ENCODE measurements at places on chromosomes 7 and 10.

GRCh38 chr7:6500691-6501090, 50.6 kb downstream of the GRID2IP start:
- DNase-seq = no peak

- DNase-seq = no peak
Measured at GRCh38 chr7:44415510-44415909, 74.9 kb downstream of the NUDCD3 start.

GRCh38 chr7:70669854-70670253, 462.1 kb upstream of the GALNT17 start:
- DNase-seq = no peak

GRCh38 chr10:34911661-34912205, 96.6 kb upstream of the PARD3 start:
- DNase-seq = no peak

- DNase-seq = peak; percentile 55
Measured at GRCh38 chr10:60611291-60611747, 167.0 kb upstream of the CDK1 start.

GRCh38 chr7:12719981-12720865, 32.8 kb downstream of the ARL4A start:
- DNase-seq = peak; percentile 53

GRCh38 chr10:22476601-22477321, 131.5 kb downstream of the SPAG6 start:
- peak; percentile 29 for DNase-seq

GRCh38 chr7:46489106-46489505, 568.0 kb upstream of the IGFBP3 start:
- no peak for DNase-seq

- DNase-seq = no peak
Measured at GRCh38 chr7:82396343-82396742, 47.2 kb downstream of the CACNA2D1 start.

DNA sequence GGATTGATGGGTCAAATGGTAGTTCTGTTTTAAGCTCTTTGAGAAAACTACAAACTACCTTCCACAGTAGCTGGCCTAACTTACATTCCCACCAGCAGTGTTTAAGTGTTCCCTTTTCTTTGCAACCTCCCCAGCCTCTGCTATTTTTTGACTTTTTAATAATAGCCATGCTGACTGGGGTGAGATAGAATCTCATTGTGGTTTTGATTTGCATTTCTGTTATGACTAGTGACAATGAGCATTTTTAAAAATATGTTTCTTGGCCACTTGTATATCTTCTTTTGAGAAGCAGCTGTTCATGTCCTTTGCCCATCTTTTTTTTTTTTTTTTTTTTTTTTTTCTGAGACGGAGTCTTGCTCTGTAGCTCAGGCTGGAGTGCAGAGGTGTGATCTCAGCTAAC, 155.2 kb upstream of the BMPER start:
- no peak for DNase-seq

GRCh38 chr7:96212474-96212873, 109.4 kb downstream of the SLC25A13 start:
- no peak for DNase-seq

GRCh38 chr7:4764402-4765007, 10.9 kb upstream of the AP5Z1 start:
- DNase-seq = no peak

DNA sequence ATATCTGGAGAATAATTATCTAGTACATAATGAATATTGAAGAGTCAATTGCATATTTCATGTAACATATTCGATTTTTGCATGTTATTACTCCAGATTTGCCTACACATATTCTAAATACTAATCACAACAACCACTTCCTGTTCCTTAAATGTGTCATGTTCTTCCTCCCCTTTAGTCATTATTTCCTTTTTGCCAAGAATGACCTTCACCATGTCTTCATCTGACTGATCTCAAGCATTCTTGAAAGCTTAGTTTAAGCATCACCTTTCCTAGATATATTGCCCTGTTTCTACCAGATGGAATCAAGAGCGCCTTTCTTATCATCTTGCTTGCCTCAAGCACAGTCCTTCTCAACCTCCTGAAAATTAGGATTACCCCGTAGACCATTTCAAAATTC, 23.5 kb upstream of the MEOX2 start:
- DNase-seq = peak; percentile 26

GRCh38 chr7:132252793-132253100, 323.5 kb downstream of the PLXNA4 start:
- no peak for DNase-seq

GRCh38 chr10:61140765-61141392, 196.9 kb upstream of the RHOBTB1 start:
- peak; percentile 40 for DNase-seq

GRCh38 chr10:87750001-87750671, 67.9 kb downstream of the ATAD1 start:
- no peak for DNase-seq

DNA sequence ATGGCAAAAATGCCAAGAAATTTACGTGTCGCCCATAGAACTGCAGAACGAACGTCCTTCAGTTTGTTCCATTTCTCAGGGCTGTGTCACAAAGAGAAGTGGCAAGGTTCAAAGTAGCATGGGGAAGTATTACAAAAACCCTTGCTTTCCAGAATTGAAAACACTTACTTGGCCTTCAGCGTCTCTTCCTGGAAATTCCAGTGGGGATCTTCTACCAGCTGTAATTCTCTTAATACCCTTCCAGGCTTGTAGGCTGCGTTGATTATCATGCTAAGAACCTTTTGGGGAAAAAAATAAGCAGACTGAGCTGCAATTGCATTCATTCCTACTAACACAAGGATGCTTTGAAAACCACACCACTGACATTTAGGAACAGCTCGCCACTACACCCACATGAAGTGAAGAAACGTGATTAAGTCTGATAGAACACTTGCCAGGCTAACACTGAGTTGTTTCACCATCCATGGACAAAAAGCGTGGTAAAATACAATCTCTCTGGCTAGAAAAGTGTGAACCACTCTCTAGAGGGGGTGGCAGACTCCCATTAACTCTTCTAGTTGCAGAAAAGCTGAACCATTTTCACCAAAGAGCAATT, 222.3 kb downstream of the SFMBT2 start:
- DNase-seq = peak; percentile 69

DNA sequence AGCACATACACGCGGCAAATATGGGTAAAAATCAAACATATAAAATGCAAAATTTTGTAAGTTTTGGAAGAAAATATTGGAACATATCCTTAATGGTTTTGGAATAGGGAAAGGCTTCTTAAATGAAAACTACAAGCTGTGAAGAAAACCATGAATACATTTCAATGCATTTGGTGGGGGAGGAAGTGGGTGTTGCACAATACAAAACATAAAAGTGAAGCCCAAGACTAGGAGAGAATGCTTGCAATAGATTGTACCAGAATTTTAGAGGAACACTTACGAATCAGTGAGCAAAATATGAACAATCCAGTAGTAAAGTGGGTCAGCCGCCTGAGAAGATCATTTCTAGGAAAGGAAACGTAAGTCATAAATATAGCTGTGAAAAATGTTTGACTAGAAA, 322.6 kb upstream of the MKI67 start:
- DNase-seq = no peak

DNA sequence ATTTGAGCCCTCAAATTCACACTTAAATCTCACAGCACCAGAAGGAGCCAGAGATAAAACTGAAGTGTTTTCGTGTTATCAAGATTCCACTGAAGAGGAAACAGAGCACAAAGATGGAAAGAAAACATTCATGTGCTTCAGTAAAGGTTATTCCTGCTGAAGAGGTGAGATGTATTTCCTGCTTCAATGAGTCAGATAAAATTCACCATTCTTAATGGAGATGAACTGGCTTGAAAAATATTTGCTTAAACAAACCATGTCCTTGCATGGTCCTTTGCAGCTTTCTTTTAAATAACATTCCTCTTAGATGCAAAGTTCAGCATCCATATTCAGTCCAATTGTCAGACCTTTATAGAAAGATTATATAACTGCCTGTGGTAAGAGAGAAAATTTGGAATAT, 294.2 kb downstream of the IPMK start:
- DNase-seq = no peak

- DNase-seq = no peak
Measured at GRCh38 chr7:157668221-157668883, 331.5 kb downstream of the DNAJB6 start.

GRCh38 chr7:46229409-46229808, 308.3 kb upstream of the IGFBP3 start:
- no peak for DNase-seq

- DNase-seq = no peak
Measured at GRCh38 chr7:90958647-90959046, 305.6 kb upstream of the FZD1 start.

- DNase-seq = no peak
Measured at GRCh38 chr10:102824664-102825063, 12.5 kb downstream of the CYP17A1 start.

- no peak for DNase-seq
Measured at GRCh38 chr10:119670717-119671116, 19.5 kb downstream of the BAG3 start.

GRCh38 chr7:880450-880849, 4.1 kb downstream of the GET4 start:
- no peak for DNase-seq

DNA sequence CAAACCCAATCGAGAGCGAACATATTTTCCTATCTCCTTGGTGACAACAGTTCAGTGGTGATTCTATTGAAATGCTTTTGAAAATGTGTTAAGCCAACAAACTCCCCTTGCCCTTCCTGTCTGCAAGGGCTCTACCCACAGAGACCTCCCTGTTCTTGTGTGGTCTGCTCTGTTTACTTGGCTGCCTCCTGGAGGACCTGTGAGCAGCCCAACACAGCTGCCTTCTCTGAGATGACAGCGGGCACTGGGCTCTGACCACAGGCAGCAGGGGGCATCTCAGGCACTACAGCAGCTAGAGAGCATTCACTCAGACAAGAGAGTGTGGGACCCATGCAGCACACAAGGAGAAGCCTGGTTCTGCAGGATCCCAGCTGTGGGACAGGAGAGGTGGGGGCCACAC, 416.4 kb downstream of the TCERG1L start:
- no peak for DNase-seq

- DNase-seq = peak; percentile 51
Measured at GRCh38 chr7:135843214-135843613, 94.6 kb upstream of the FAM180A start.

DNA sequence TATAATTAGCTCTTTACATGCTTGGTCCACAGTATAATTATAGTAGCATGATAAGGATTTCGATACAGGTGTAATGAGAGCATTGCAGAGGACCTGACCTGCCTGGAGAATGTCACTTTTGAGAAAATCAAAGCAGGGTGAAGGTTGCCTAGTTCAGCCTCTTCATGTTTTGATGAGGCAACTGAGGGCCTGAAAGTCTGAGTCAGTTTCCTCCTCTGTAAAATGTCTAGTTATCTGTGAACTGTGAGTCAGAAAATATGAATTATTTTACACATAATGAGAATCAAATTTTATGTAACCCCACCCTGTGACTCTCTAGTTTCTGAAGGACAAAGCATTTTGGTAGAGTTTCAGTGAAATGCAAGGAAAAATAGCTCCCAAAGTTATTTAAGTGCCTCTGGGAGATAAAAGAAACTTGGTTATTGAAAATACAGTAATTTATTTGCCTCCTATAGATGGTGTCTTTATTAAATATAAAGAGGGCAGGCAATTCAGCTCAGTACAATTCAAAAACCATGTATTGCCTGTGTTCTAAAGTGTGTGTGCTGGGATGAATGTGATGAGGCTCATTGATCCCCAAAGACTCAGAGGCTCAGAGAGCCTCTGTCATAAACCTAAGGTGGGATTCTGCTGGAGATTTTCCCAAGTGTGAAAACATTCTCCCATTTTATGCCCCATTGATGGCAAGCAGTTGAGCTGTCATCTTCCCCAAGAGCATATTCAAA, 37.3 kb upstream of the SAMD9L start:
- DNase-seq = peak; percentile 5

GRCh38 chr10:29411666-29412315, 122.9 kb downstream of the LYZL1 start:
- no peak for DNase-seq

- DNase-seq = no peak
Measured at GRCh38 chr7:20459419-20459818, 128.7 kb downstream of the ITGB8 start.

- no peak for DNase-seq
Measured at GRCh38 chr7:21966271-21966670, 20.6 kb upstream of the CDCA7L start.

DNA sequence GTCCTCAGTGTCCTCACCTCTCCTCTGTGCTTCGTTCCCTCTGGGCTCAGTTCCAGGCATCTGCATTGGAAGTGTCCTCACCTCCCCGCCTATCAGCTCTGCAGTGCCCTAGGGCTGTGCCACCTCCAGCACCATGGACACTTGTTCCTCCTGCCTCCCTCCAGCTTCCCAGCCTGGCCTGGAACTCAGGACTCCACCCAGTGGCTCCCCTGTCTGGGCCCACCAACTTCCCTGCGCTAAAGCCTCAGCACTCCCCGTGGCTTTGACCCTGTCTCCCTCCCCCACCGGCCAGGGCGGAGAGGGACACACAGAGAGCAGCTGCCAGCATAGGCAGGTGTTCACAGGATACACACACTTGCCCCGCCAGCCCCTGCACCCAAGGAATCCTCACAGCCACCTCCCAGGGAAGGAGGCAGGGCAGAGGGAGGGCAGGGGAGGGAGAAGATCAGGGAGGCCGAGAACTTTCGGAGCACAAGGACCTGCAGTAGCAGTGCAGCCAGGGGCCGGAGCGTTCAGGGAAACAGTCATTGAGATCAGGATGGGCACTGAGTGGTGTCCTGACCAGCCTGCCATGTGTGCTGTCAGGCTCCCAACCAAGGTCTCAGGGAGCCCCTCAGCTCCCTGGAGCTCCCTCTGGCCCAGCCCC, 31.3 kb downstream of the ANXA8 start:
- DNase-seq = no peak

DNA sequence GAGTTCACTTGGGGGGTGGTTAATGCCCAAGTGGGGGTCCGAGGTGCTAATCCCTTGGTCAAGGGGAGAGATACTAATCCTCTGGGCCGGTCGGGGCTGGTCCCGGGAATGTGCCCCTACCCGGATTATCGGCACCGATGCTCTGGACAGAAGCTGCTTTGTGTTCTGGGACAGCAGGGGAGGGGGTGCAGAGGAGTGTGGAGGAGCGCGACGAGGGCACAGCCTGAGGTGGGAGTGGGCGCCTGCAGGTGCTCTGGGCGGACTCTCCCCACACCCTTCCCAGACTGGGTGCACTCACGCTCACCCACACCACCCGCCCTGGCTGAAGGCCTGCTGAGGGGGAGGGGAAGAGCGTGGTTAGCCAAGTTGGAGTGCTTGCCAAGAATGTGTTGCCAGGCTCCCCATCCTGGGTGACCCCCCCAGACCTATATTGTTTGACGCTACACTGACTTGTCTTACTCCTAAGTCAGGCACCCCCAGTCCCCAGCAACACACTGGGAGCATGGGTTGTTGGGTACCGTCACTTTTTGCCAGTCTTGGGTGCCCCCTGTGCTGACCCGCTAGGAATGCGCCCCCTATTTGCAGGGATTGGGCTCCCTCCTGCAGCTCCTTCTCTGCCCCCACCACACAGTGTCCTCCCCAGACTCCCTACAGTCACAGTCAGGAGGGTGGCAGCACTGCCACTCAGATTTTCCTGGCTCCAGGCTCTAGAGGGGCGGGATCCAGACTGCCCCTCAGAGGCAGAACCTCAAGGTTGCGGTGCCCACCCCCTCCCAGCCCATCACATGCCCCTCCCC, 1.2 kb downstream of the SLC4A2 start:
- peak; percentile 35 for DNase-seq

Data from suppressor macrophage (primary cell).